ENCODE measurements at places on chromosomes 1 and 21. TPM values are rescaled to one million over a fixed set of nuclear protein-coding genes. Genes with fewer than 3 reads are reported as not detected.

GRCh38 chr21:45880097-45881068, 101.2 kb upstream of the COL6A1 start:
- no peaks in the 10 kb centered on the region for H3K4me1 ChIP-seq
- H3K36me3 ChIP-seq: no peaks in the 10 kb centered on the region
- DNase-seq: peak; percentile 62
- no peak overlapping the region for H3K27ac ChIP-seq

GRCh38 chr1:107793896-107794453, 171.0 kb downstream of the VAV3 start:
- H3K27me3 ChIP-seq: no peaks in the 10 kb centered on the region
- DNase-seq: no peak
- no peaks in the 10 kb centered on the region for H3K36me3 ChIP-seq

DNA sequence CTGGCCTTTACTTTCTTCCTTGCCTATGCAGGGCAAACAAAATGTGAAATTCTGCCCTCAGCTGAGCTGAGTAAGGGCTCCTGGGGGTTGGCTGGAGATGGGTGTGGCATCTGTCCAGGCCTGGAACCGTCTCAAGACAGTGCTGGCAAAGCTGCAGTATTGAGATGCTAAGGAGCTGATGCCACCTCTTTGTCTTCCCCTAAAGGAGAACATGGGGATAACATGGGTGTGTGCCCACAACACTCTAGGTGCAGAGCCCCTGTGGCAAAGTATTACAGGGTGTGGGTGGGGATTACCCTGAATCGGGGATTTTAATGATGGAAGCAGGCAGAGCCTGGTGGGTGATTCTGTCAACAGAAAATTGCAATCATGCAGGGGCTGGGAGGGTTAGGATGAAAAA, 2.5 kb upstream of the ST3GAL3 start:
- DNase-seq: no peak
- H3K36me3 ChIP-seq: peaks cover 44% of the 10 kb centered on the region
- H3K4me1 ChIP-seq: peaks cover 7% of the 10 kb centered on the region

DNA sequence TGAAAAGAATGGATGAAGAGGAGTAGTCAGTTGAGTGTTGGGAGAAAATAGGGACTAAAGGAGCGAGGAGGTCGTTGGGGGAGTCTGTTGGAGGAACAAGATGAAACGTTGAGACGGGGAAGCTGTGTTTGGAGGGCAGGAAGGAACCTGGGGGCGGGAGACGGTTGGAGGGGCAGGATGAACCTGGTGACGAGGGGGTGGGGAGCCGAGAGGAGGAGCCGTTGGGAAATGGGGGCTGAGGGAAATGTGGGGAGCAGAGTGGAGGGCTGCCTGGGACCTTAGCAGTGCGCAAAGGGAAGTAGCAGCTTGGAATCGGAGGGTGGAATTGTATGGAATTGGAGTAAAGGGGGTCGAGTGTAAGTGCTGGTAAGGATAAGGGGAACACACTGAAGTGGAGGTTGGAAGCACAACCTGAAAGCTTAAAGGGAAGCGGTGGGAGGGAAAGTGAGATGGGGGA, 630 bp downstream of the MTF2 start:
- H3K36me3 ChIP-seq: no peaks in the 10 kb centered on the region
- H3K4me3 ChIP-seq: peak overlapping the region; percentile 95
- peaks cover 17% of the 10 kb centered on the region for H3K4me1 ChIP-seq
- DNase-seq: peak; percentile 30

LRRC38 gene
- not detected for total RNA-seq

ZNF362 gene
- total RNA-seq: 25.2 TPM

LHX8 gene
- total RNA-seq: 0.79 TPM
